ENCODE measurements at places on chromosomes 16 and 17.

DNA sequence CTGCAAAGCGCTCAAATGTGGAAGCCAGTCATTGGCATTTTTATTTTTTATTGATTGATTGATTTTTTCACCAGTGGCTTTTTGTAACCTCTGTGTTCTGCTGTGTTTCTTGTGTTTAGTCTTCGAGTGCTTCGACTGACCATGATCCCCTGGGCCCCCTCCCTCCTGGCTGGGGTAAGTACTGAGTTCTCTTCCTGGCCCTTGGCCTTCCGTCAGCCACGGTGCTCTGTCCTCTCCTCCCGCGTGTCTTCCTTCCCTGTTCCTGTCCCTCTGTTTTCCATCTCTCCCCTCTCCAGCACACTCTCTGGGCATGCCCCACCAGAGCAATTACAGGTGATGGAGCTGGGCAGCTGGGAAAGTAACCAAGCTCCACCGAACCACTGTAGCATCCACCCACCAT, 25.8 kb upstream of the CLEC18A start:
- no peaks in the 10 kb centered on the region for H3K27me3 ChIP-seq
- H3K36me3 ChIP-seq = peaks cover 12% of the 10 kb centered on the region
- H3K4me3 ChIP-seq = no peak overlapping the region
- no peak overlapping the region for H3K27ac ChIP-seq
- DNase-seq = no peak
- H3K4me1 ChIP-seq = no peaks in the 10 kb centered on the region

GRCh38 chr17:64055183-64056142, 35.0 kb upstream of the ICAM2 start:
- H3K4me1 ChIP-seq = peaks cover 57% of the 10 kb centered on the region
- H3K4me3 ChIP-seq = no peak overlapping the region
- H3K27me3 ChIP-seq = no peaks in the 10 kb centered on the region
- no peak for DNase-seq
- no peak overlapping the region for H3K27ac ChIP-seq

DNA sequence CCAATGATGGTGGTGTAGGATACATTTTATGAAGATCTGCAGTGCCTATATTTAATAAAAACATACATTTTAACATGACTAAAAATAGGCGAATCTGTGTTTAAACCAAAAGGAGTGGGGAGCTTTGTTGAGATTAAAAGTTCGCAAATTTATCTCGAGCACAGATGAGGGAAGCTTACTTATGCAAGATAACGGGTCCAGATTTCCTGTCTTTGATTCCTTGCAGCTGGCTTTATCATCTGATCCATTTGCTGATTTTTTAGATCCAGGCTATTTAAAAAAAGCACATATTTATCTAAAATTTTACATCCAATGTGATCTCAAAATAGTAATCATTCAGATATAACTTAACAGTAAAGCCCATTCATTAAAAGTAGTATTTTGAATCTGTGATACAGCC, 57.0 kb upstream of the INTS2 start:
- H3K27me3 ChIP-seq = no peaks in the 10 kb centered on the region
- no peaks in the 10 kb centered on the region for H3K4me1 ChIP-seq
- no peak overlapping the region for H3K4me3 ChIP-seq
- no peak for DNase-seq
- H3K27ac ChIP-seq = no peak overlapping the region

- peaks cover 17% of the 10 kb centered on the region for H3K4me1 ChIP-seq
- H3K4me3 ChIP-seq = no peak overlapping the region
- DNase-seq = no peak
- no peaks in the 10 kb centered on the region for H3K36me3 ChIP-seq
- H3K27me3 ChIP-seq = peaks cover 21% of the 10 kb centered on the region
Observed at GRCh38 chr17:9001559-9001958, 19.8 kb upstream of the NTN1 start.

- H3K4me1 ChIP-seq = peaks cover 32% of the 10 kb centered on the region
- H3K27ac ChIP-seq = no peak overlapping the region
- H3K4me3 ChIP-seq = no peak overlapping the region
- no peaks in the 10 kb centered on the region for H3K27me3 ChIP-seq
- H3K36me3 ChIP-seq = peaks cover 4% of the 10 kb centered on the region
Observed at GRCh38 chr16:68230176-68230571, 5.8 kb downstream of the ESRP2 start.

DNA sequence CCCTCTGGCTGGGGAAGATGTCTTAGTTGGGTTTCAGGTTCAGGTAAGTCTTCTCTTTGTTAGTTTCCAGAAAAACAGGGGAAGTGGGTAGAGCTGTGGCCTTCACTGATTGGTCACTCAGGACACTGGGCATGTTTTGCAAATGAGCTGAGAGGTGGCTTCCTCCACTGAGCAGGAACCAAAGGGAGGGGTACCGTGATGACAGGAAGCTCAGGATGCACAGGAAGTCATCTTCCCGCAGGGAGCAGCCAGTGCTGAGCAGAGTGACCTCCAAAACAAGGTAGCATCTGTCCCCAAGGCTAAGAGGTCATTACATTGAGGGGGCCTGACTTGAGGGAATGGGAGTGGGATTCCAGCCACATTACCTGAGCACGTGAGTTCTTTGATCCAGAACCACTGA, 5.6 kb downstream of the NT5C start:
- H3K4me3 ChIP-seq = no peak overlapping the region
- H3K4me1 ChIP-seq = peaks cover 35% of the 10 kb centered on the region
- no peak for DNase-seq
- no peak overlapping the region for H3K27ac ChIP-seq
- H3K36me3 ChIP-seq = peaks cover 9% of the 10 kb centered on the region
- H3K27me3 ChIP-seq = no peaks in the 10 kb centered on the region

DNA sequence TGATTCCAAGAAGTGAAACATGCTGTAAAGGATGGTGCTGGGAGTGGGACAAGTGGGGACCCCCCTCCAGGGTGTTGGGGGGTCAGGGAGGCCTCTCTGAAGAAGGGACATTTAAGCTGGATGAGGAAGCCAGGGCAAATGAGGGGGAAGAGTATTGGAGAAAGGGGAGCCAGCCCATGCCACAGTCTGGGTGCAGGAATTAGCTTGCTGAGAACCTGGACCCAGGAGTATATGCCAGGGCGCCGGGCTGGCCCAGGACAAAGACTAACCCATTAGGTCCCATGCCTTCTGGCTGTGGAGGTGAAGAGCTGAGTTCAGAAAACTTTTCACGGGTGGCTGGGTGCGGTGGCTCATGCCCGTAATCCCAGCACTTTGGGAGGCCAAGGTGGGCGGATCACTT, 45.6 kb upstream of the PIK3R6 start:
- H3K4me3 ChIP-seq = no peak overlapping the region
- H3K36me3 ChIP-seq = peaks cover 42% of the 10 kb centered on the region

- no peak for DNase-seq
- no peak overlapping the region for H3K27ac ChIP-seq
- H3K36me3 ChIP-seq = no peaks in the 10 kb centered on the region
- H3K4me3 ChIP-seq = no peak overlapping the region
Observed at GRCh38 chr17:11628374-11628773, 30.1 kb downstream of the DNAH9 start.

DNA sequence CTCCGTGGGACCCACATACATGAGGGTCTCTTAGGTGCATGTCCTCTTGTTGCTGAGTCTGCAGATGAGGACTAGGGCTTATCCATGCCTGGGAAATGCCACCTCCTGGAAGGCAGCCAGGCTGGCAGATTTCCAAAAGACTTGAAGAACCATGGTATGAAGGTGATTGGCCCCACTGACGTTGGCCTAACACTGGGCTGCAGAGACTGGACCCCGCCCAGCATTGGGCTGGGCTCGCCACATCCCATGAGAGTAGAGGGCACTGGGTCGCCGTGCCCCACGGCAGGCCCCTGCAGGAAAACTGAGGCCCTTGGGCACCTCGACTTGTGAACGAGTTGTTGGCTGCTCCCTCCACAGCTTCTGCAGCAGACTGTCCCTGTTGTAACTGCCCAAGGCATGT, 38.2 kb upstream of the IL21R start:
- H3K4me1 ChIP-seq = peaks cover 41% of the 10 kb centered on the region
- H3K27ac ChIP-seq = no peak overlapping the region
- H3K36me3 ChIP-seq = peaks cover 32% of the 10 kb centered on the region

DNA sequence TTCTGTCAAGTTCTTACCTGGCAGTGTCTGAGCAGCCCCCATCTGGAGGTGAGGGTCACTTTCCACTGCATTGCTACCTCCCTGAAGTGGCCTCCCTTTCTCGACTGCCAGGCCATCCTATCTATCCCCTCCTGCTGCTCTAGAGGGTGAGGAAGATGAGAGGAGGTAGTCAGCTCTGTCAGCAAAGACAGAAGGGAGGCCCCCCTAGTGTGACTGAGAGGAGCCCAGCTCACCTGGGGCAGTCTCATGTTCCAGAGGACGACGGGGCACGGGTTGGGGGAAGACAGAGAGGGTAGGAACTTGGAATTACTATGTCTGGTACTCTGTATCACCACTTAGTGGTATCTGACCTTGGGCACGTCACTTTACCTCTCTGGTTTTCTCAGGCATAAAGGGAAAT, 22.0 kb downstream of the MYO19 start:
- DNase-seq = no peak
- no peak overlapping the region for H3K27ac ChIP-seq
